ENCODE measurements at places on chromosomes 5 and 9.

- no peak for DNase-seq
Measured at GRCh38 chr5:111308951-111309350, 84.8 kb downstream of the CAMK4 start.

DNA sequence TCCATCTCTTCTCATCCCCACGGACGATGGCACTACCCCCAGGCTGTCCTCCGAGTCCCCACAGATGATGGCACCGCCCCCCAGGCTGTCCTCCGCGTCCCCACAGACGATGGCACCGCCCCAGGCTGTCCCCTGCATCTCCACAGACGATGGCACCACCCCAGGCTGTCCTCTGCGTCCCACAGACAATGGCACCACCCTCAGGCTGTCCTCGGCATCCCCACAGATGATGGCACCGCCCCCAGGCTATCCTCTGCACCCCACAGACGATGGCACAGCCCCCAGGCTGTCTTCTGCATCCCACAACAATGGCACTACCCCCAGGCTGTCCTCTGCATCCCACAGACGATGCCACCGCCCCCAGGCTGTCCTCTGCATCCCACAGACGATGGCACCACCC is 57.4 kb upstream of the PTCH1 start:
- DNase-seq = no peak

DNA sequence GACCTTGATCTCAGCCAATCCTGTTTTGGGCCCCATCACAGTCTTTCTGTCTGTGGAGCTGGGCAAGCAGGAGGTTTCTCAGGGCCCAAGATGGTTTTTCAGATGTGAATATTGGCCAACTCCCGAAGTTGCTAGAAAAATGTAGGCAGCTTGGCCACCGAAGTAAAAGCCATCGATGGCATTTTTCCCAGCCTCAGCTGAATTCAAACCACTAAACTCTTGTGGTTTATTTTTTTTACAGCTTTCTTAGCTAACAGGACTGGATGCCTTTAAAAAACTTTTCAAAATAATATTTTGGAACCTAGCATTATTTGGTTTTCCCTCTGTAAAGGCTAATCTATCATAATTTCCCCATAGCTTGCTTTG is 102.5 kb upstream of the ERCC6L2 start:
- DNase-seq = peak; percentile 74

GRCh38 chr5:90406466-90406865 is 3.1 kb downstream of the CETN3 start:
- DNase-seq = no peak

GRCh38 chr9:93307468-93308157 is 123.7 kb downstream of the WNK2 start:
- DNase-seq = no peak

GRCh38 chr9:133737071-133737773 is 930 bp downstream of the SARDH start:
- DNase-seq = no peak

- peak; percentile 31 for DNase-seq
Measured at GRCh38 chr9:8332871-8333270, 533.3 kb upstream of the DMAC1 start.

DNA sequence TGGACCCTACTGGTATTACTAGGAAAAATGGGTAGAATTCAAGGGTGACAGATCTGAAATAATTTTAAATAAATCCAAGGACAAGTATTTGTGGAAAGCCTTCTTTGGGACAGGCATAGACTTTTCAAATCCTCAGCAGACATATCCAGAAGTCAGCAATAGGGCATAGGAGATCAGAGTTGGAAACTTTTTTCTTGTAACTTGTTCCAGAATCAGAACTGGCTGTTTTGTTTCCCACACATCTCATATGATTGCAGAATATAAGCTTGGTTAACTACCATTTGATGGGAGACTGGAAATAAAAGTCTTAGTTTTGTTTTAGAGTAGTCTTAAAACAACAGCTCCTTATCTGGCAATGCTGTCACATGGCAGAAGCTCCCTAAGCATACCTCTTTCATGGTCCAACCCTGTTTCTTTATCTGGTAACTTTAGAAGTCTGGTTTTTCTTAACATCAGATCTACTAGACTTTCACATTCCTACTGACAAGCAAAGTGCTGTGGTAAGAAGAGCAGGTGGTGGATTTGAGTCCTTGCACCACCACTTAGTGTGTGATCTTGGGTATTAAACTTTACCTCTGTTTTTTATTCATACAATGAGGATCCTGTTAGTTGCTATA is 25.1 kb downstream of the XRCC4 start:
- no peak for DNase-seq

Data from fibroblast of skin of right quadriceps (primary cell).